Right ventricle myocardium inferior (tissue), 1 donor: ENCODE measurements at places on chromosomes 12 and 14.

DNA sequence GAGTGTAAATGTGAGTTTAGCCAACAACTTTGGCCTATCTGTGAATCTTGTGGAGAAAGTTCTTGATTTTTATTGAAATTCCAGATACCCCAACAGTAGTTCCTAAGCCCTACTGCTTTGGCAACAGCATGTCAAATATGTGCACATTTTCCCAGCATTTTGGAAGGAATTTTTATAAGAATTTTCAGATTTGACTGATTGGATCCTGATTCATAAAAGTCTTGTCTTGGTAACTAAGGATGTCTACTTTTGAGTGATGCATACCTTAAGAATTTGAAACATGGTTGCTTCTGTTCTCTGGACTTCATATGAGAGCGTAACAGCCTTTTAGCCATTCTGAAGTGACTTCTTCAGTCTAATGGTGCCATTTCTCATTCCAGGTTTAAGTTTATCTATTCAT lies 106.7 kb downstream of the ANO4 start:
- no peak for DNase-seq

DNA sequence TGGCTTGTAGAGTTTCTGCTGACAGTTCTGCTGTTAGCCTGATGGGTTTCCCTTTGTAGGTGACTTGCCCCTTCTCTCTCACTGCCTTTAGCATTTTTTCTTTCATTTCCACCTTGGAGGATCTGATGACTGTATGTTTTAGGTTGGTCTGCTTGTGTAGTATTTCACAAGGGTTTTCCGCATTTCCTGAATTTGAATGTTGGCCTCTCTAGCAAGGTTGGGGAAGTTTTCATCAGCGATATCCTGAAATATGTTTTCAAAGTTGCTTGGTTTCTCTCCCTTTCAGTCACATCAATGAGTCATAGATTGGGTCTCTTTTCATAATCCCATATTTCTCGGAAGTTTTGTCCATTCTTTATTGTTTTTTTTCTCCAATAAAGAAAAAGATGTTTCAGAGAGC lies 11.4 kb downstream of the NOPCHAP1 start:
- DNase-seq = no peak

DNA sequence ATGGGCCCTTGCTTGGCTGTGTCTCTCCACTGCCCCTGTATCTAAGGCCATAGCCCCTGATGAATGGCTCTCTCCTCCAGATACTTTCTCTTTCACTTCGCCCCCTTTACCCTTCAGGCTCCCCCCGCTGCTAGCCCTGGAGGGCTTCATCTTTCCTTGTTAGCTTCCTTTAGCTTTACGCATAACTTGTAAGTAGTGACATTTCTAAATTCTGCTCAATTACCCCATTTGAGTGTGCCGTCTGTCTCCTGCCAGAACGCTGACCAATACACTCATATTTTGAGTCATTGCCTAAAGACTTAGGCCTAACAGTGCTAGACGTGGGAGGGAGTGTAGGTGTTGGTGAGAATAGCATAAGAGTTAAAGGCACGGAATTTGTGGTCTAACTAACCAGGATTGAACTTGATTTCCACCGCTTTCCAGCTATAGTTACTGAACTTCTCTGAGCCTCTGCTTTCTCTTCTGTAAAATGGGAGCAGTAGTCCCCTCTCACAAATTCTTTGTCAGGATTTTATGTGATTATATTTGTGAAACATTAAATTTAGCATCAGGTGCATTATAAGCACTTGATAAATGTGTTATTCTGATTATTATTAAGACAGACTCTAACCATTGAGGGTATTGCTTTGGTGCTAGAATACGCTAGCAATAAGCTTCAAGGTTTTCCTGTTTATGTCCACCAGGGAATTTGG lies 129.3 kb downstream of the ZFP36L1 start:
- DNase-seq = no peak

DNA sequence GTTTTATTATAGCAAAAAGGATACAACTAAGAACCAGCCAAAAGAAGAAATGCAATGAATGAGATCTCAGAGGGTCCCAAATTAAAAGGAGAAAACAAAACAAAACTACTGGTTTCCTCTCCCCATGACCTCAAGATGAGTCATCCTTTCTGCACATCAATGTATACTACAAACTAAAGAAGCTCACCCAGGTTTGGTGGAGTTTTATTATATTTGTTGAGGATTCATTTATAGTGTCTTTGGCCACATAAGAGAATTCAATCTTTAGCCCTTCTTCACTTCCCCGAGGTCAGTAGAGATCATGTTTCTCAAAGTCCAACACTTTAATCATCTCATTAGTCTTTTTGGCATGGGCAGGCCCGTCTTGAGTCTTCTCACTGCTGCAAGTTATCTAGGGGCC lies 210.6 kb downstream of the SLC6A15 start:
- no peak for DNase-seq

GRCh38 chr12:51922762-51923505 lies 15.6 kb downstream of the ACVRL1 start:
- no peak for DNase-seq

DNA sequence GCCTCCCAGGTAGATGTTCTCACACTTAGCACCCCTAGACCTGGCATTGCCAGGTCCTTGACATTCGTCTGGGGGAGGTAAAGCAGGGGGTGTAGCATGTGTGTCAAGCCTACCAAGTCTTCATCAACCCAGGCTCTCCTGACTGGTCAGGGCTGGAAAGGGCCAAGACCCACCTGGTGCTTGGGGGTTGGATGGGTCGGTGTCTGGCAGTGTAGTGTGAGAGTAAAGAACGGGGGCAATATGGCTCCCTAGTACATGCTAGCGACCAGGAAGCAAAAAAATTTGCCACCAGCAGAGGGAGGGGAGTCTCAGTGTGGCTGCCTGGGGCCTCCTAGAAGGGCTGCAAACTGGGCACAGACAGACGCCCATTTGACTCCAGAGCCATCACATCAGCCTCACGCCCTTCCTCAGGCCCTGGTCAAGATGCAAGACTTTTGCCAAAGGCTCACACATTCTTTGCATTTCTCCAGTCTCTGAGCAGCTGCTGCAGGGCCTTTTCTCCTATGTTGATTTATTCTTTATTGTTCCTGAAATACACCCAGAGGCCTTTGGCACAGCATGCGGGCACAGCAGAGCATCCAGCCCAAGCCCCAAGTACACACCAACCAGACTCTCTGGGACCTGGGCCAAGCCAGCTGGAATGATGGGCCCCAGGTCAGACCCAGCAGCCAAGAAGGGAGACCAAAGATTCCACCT lies 38.3 kb upstream of the PNMA1 start:
- peak; percentile 87 for DNase-seq
